ENCODE measurements at places on chromosomes 6 and 20. TPM values are rescaled to one million over a fixed set of nuclear protein-coding genes. Genes with fewer than 3 reads are reported as not detected.
A peak's percentile ranks its signal among the peaks of the same experiment; 100 is the strongest.

- no peak for DNase-seq
These were observed 7.8 kb downstream of the E2F3 start for GRCh38 chr6:20409427-20409971.

- no peak for DNase-seq
These were observed 33.1 kb upstream of the CMTR1 start for GRCh38 chr6:37399795-37400490.

DNA sequence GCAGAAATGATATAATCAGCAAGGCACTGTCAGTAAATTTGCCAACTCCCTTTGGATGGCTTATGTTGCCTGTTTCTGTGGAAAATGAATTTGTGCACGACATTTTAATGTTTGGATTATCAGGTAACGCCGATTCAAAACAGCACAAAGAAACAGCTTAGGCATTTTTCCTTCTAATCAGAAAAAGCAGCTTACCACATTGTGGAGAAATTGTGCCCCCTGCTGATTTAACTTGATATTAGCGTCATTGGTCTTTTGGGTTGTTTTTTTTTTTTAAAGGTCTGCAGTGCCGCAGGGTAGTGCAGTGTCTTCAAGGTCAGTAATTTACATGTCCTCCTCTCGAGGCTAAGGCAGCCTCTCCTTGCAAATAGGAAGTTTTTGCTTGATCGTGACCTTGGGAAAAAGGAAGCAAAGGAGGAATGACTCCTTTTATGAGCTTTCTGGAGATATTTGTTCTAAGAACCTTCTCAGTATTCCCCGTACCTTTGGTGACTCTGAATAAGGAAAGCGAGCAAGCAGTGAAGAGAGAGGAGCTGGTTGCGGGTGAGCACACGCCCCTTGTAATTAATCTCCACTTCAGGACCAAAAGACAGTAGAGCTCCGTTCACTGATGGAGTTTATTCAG, 79.1 kb downstream of the ELOVL4 start:
- DNase-seq = peak; percentile 84

GRCh38 chr6:87105823-87106222, 10.9 kb upstream of the CGA start:
- no peak for DNase-seq

- DNase-seq = no peak
These were observed 75.6 kb downstream of the NCOA3 start for GRCh38 chr20:47577314-47577713.

GRCh38 chr20:19993958-19994669, 23.0 kb upstream of the NAA20 start:
- no peak for DNase-seq

GRCh38 chr6:31289788-31290187, 17.9 kb upstream of the HLA-C start:
- DNase-seq = no peak

DNA sequence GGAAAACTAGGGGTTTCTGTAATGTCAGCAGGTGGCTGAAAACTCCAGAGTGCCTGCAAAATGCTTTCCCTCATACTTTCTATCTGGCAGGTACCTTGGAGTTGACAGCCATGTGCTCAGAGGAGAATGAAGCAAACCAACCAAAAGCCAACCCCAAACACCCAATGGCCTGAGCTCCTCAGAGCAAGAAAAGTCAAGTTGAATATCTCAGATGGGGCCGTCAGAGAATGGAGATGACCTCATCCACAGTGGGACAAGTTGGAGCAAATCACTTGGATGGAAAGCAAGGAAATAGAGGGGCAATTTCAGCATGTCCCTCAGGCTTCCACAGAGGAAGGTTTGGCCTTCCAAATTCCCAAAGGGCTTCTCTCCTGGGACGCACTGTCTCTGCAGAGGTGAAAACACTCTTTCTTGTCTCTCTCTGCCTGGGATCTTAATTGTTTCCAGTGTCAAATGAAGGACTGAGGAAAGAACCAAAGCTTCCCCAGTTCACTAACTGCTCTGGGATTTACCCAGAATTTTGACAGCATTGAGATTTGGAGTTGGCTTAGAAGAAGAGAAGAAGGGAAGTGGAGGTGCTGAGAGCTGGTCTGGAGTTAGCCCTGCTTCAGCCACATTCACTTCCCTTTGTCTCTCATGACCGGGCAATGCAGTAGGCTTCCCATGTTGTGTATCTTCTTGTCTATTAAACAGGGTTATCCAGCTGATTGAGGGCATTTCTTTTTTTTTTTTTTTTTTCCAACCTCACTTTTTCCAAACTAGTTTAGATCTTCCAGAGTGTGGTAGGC, 42.2 kb downstream of the PRND start:
- DNase-seq = no peak

DNA sequence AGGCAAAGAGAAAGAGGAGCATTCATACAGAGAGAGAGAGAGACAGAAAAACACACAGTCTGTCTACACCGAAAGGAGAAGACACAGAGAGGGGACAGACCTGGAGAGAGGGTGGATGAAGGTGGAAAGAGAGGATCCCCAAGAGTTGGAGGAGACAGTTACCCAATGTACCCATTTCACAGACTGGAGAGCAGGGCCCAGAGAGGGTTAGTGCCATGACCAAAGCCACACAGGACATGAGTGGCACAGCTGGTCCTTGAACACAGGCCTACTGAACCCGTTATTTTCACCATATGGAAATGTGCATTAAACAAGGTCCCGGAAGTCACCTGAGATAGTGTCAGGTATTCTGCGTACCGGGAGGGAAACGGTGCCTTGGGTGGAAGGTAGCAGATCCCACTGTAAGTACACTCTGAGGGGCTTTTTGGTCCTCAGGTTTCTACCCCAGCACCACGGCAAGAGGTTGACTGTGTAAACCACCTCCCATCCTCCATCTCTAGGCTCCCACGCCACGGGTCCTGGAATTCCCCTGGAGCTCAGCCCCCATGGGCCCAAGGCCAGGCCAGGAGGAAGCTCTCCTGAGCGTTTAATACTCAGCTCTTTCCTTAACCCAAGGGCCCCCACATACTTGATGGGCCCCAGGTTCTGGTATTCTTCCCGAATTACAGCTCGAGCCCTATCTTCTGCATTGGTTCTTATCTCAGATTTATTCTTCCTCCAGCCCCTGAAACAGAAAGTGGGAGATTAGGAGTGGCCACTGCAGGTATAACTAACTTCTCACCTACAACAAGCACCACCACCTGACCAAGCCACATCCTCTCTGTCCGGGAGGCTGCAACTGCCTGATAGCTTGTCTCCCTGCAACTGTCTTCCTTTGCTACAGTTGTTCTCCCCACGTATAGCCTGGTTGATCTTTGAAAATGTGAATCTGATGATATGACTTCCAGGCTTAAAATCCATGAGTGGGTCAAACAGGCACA, 38.4 kb upstream of the OCSTAMP start:
- no peak for DNase-seq

DNA sequence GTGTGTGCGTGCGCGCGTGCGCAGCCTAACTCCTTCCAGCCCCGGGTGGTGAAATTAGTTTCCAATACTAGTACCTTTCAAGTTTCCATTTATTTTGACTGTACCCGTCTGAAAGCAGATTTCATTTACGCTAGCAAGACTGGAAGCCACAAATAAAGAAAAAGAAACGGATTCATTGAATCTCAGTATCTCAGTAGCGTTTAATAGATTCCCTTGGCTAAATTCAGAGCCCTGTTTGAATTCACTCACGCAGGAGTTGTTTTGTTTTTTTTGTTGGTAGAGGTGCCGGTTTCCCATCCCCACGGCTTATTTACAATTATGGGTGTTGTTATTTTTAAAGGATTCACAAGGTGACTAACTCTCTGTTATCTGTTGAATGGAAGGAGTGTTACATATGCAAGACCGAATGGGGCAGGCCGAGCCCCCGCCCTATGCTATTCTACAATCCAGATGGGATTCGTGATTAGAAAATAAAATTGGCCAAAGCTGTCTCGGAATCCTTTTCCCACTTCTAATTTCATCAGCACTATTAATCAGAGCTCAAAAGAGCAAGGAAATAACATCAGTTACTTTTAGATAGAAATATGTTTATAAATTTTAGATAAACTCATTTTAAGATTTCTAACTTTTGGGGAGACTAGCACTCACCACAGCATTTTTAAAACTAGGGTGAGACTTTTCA, 2.3 kb upstream of the INSM1 start:
- DNase-seq = no peak

DNA sequence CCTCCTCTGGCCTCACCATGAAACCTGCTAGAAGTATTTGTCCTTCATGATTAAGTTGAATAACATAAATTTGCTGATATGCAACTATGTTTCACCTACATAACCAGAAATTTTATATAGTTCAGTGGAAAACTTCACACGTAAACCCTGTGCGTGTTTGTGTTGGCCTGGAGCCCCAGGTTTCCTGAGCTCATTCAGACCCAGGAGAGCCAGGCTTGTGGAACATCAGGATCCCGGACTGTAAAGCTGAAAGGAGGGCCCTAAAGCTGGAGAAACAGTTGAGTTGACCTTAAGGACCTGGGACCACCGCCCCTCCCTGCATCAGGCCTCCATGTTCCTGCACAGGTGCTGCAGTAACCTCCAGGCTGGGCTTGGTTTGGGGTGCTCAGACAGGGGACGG, 3.1 kb upstream of the SPATS1 start:
- no peak for DNase-seq

- DNase-seq = no peak
These were observed 47.4 kb upstream of the IRF4 start for GRCh38 chr6:343960-344815.

DNA sequence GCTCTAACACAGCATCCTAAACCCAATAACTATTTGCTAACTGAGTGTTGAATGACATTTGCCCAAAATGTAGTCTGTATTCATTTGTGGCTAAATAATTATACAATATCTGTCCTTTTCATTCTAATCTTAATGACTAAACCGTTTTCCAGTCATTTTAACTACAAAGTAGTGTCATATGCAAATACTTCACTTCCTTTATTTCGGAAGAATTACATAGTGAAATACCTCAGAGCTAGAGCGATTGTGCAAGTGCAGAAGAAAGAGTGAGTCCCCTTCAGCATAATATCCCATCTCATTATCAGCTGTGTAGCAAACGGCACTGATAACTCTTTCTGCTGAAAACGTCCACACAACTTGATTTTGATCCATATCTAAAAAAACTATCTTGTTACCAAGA, 66.2 kb downstream of the ROS1 start:
- DNase-seq = no peak

DNA sequence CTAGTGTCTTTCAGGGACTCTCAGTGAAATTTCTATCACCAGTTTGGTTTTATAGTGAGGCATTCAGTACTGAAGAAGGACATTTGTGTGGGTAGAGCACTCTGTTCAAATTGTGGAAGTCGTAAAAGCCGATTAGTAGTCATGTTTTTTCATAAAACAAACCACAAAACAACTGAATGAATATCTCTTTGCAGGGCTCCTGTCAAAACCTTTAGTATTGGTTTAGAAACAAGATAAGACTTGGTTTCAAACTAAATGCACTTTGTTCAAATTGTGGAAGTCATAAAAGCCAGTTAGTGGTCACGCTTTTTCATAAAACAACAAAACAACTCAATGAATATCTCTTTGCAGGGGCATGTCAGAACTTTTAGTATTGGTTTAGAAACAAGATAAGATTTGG, 23.8 kb downstream of the ADGRF4 start:
- DNase-seq = peak; percentile 24

DNA sequence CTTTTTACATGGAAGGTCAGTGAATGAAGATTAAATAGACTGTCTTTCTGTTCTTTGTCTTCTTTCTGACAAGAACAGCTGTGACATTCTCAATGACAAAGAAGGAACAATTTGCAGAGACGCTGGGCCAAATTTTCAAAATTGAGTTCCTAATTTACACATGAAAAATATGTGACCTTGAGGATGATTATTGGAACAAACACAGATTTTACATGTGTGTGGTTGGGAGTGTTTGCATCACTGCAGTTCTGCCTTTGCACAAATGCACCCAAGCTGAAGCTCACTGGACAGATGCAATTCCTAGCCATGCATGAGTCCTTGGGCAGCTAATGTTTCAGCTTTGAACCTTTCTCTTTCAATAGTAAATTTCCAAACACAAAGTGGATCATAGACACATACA, 350.8 kb downstream of the QKI start:
- no peak for DNase-seq

DNA sequence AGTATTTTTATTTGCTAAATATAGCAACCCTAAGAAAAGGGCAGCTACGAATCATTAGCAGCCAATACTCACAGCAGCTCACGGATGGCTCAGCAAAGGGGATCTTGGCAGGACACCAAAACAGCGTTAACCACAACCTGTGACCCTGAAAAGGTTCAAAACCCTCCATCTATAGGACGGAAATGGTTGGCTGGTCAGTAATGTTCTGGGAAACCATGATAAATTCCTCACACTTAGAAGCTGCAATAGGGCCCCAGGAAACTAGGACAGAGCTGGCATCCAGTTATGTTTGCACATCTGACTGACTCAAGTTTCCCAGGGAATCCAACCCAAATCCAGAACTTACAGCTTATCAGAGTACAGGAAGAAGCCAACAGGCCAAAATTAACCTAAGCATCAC, 30.9 kb upstream of the PTPRT start:
- no peak for DNase-seq

GRCh38 chr6:163579880-163580295, 165.4 kb downstream of the QKI start:
- DNase-seq = peak; percentile 7

DNA sequence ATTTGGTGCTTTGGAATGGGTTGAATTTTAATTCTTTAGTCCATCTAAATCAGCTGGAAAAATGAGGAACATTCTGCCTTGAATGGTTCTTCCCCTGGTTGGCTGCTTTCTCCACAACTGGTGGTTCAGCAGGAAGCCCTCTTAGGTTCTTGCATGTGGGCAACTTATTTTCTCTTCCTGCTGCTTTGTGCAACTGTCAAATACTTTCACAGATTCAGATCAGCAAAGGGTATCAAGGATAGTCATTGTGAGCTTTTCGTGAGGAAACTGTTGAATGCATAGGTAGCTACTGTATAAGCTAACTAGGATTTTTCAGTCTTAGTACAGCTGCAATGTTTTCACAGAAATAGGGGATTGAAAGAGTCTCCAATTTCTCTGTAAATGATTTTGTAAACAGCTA, 72.9 kb upstream of the MRAP2 start:
- DNase-seq = no peak

GRCh38 chr6:33583591-33584155, 3.6 kb upstream of the BAK1 start:
- DNase-seq = no peak

DNA sequence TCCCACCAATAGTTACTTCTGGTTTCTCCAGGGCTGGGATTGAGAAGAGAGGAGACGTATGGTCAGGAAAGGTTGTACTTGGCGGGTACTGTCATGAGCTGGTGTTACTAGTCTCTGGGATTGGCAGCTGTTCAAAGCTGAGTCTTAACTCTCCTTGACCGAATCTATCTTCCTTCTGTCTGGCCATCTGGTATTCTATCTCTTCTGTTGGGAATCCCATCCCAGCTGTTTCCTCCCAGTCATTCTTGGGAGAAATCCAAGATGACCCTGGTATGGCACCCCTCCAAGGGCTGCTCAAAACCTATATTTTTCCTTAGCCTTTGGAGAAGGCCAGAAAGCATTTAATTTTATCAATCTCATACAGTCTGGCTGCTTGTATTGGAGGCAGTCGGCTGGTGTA, 287.0 kb upstream of the CHD6 start:
- no peak for DNase-seq

The DAAM2 gene
- 30.2 TPM for polyA plus RNA-seq

The CD40 gene
- 5.5 TPM for polyA plus RNA-seq

The PAQR8 gene
- 19.8 TPM for polyA plus RNA-seq

The HSPA1L gene
- polyA plus RNA-seq = 4.6 TPM

The MAFB gene
- 133 TPM for polyA plus RNA-seq

The KIF25 gene
- polyA plus RNA-seq = 0.25 TPM
